ENCODE measurements at places on chromosomes 12 and 14.
A peak's percentile ranks its signal among the peaks of the same experiment; 100 is the strongest.

GRCh38 chr12:9341260-9341585 lies 133.0 kb upstream of the PZP start:
- no peak for DNase-seq

- DNase-seq, result no peak
These were observed 12.0 kb upstream of the PCNX4 start for GRCh38 chr14:60079723-60080122.

GRCh38 chr14:21268617-21269251 lies 508 bp downstream of the HNRNPC start:
- DNase-seq, result peak; percentile 71

GRCh38 chr12:122489038-122489437 lies 11.7 kb downstream of the ZCCHC8 start:
- DNase-seq, result no peak

GRCh38 chr12:45388545-45388944 lies 172.7 kb downstream of the ANO6 start:
- peak; percentile 64 for DNase-seq

- peak; percentile 67 for DNase-seq
These were observed 1.1 kb downstream of the IGF1 start for GRCh38 chr12:102479099-102479885.

DNA sequence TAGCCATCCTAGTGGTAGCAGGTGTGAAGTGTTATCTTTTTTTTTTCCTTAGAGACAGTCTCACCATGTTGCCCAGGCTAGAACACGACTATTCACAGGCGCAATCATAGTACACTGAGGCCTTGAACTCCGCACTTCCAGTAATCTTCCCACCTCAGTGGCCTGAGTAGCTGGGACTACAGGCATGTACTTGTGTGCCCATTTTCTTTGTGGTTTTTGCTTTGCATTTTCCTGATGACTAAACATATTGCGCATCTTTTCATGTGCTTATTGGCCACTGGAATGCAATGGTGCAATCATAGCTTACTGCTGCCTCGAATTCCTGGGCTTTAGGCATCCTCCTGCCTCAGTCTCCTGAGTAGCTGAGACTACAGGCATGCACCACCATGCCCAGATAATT lies 33.3 kb upstream of the GCH1 start:
- peak; percentile 55 for DNase-seq

- DNase-seq, result no peak
These were observed 119.2 kb upstream of the EVL start for GRCh38 chr14:99945732-99946651.

- no peak for DNase-seq
These were observed 186.6 kb upstream of the OTX2 start for GRCh38 chr14:56996721-56997399.

GRCh38 chr14:95231966-95232633 lies 74.8 kb upstream of the DICER1 start:
- DNase-seq, result no peak

DNA sequence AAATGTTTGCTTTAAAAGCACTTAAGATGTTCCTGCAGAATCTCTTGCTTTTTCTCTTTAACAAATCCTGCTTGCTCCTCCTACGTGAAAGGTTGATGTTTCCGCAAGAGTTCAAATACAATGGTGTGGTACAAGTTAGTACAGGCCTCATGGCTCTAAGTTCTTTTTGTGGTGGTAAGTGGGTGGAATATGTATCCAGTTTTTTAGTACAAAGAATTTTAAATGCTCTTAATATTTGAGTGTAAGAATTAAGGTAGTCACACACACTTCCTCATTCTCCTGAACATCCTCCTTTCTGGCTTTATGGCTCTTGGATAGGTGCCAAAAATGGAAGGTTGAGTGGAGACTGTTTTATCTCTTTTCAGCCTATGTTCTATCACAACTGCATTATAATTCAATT lies 1.8 kb downstream of the OTOGL start:
- peak; percentile 39 for DNase-seq

- DNase-seq, result peak; percentile 71
These were observed 407 bp downstream of the HEATR5A start for GRCh38 chr14:31419967-31420318.

DNA sequence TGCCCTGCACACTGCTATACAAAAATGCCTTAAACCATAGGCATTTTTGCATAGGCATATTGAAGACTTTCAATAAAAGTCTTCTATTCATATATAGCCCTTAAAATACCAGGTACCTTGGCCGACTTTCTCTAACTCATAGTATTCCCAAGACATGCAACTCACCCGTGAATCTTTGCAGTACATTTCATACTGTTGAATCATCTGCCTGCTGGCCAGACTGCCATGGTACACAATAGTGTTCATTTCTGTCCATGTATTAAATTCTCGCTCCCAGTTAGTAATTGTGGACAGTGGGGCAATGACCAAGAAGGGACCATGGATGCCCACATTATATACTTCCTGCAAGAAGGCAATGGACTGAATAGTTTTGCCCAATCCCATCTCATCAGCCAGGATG lies 24.3 kb upstream of the SUPT16H start:
- peak; percentile 66 for DNase-seq

- no peak for DNase-seq
These were observed 14.2 kb upstream of the PLEK2 start for GRCh38 chr14:67426161-67426560.

DNA sequence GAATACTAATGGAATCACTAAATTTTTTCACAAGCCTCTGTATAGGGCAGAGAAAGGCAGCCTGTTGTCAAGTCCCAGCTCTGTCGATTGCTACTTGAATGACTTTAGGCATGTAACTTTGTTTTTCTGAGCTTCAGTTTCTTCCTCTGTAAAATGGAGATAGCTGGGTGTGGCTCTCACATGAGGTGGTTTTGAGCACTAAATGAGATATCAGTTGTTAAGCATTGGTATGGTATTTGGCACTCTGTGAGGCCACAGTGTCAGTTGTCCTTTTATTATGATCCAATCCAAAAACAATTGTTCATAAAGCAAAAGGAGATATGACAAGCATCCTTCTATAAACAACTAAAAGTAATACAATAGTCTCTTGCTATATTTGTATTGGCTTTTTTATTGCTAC lies 120.6 kb downstream of the DUSP6 start:
- no peak for DNase-seq

- no peak for DNase-seq
These were observed 127.0 kb downstream of the GCH1 start for GRCh38 chr14:54775486-54776140.

DNA sequence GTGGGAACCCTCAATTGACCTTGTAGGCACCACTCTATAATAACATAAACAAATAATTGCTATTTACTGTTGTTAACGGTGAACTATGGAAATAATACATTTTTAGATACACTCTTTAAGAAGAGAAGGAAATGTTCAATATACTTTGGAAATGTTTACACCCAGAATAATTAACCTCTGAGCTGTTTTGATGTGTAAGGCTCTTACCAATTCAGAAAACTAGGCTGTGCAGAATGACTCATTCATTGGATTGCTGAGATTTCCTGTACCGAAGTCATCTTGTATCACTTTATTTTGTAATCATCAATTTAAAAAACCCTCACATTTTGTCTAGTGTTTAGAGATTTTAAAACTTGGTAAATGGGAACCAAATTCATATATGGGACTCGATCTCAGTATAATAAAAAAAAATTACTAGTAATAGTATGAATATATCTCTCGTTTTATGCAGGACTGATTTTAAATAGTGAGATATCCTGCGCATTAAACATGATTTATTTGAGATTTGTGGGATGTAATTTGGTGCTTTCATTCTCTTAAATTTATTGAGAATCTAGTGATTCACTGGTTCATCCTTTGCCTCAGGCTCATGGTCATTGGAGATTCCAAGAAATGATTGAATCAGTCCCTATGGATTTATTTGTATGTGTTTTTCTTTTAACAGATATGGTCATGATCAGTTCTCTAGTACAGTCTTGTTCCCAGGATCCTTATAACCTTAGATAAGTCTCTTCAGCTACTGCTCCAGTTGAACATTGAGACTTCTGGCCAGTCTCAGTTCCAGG lies 3.9 kb downstream of the SAMD4A start:
- DNase-seq, result peak; percentile 88

GRCh38 chr12:97306147-97306546 lies 156.5 kb upstream of the RMST start:
- DNase-seq, result no peak

Data from EH (cell line).